ENCODE measurements at places on chromosomes 4 and X.

DNA sequence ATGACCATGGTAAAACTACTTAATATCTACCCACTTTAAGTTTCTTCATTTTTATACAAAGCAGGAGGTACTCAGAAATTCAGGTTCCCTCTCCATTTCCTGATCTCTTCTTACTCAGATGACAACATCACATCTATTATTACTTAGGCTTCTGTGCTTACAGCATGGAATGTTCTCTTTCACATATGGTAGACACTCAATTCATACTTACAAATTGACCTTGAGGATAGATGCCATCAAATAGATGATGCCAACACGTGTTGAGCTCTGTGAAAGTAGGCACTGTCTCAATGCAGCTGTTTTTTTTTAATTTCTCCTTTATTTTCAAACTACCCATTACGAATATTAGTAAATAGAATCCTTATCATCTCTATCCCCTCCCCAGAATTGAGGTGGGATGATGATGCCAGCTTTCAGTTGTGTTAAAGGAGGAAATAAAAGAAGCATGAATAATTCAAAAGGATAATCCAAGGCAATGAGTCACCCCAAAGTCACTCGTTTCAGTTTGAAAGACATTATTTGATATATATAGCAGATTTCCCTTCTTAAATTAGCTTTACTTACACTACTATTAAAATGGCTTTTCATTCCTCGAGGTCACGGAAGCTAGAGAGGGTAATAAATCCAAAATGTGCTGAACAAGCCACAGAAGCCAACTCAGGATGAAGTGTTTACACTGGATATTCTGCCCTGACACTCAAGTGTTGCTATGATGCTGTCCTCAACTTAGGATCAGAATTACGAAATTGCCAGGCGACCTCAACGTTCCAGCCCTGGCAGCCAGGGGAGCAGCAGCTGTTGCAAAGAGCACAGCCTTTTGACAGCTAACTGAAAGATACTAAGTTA, 124.2 kb upstream of the EOLA2 start:
- DNase-seq: no peak

DNA sequence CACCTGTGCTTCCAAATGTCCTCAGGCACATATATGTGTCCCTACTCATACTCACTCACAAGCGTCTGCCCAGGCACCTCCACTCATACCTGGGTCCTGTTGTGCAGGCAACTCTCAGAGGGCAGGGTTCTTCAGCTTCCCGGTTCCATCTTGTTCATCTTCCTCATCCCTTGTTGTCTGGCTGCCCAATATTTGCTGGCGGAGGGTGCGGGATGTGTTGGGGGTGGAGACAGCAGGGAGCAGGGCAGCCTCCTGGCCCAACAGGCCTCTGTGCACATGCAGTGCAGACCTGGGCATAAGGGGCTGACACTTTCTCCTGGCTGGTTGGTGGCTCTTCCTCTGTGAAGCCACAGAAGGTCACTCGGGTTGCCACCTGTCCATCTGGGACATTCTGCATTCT, 32.1 kb downstream of the NBDY start:
- DNase-seq: no peak

DNA sequence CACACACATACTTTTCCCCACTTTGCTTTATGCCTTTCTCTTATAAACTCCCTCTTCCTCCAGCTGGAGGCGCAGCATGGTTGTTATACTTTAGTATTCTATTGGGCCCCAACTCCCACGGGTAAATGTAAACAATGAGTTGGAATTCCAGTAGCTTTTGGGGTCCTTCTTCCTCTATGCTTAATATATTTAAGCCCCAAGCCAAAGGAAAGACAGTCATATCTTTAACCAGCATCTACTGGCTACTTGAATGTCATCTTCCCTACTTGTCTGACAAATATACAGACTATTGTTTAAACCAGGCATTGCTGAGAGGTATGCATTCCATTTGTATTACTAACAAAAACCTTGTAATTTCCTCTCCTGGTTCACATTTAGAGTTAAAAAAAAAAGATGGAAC, 72.9 kb downstream of the WDR19 start:
- no peak for DNase-seq

DNA sequence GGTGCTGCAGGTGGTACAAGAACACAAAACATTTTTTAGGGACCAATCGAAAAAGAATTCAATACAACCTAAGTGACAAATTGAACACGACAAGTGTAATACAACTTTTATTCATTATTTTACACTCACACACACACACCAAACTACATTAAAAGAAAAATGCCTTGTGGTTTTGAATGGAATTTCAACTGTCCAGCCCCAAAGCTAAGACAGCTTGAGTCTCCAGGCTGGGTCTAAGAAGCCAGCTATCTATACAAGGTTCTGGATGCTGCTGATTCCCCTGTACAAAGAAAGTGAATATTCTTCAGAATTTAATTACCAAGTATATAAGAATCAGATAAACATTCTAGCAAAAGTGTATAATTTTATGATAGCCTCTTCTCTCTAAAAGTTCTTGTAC, 118.2 kb downstream of the PPP3CA start:
- DNase-seq: no peak

DNA sequence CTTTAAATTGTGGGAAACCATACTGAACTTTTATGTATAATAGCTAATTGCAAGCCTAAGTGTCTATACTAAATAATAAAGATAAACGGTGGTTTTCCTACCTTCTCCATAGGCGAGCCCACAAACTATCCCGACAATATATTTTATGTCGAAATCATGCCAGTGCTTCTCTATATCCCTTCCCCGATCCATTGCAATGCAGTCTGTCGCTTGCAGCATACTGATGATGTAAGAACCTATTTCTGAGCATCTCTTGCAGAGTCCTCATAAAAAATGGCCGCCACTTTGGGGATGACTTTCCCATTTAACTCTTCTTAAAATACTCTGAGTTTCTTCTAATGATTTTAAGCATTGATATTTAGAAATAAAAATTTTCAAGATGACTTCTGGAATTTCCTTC, 58.1 kb upstream of the TLR3 start:
- no peak for DNase-seq

DNA sequence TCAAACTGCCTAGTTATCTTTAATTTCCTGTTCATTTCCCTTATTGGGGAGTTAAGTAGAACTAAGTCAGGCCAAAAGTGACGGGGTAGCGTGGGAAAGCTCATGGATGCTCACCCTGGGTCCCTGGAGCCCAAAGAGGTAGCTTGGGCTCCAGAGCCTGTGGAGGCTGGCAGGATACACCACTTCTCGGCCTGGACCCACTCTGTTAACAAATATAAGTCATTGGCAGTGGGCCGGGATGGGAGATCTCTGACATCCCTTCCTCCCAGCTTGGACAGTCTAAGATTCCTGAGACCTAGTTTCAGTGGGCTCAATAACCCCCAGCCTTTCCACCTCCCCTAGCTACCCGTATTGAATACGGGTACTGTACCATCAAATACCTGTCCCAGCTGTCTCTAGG, 106.1 kb downstream of the EFNB1 start:
- no peak for DNase-seq

- no peak for DNase-seq
Observed at GRCh38 chrX:10545882-10546281, 74.5 kb downstream of the MID1 start.

GRCh38 chrX:114976292-114976691, 41.1 kb downstream of the IL13RA2 start:
- DNase-seq: no peak

GRCh38 chr4:34365946-34366345, 1878.4 kb downstream of the ARAP2 start:
- DNase-seq: no peak

DNA sequence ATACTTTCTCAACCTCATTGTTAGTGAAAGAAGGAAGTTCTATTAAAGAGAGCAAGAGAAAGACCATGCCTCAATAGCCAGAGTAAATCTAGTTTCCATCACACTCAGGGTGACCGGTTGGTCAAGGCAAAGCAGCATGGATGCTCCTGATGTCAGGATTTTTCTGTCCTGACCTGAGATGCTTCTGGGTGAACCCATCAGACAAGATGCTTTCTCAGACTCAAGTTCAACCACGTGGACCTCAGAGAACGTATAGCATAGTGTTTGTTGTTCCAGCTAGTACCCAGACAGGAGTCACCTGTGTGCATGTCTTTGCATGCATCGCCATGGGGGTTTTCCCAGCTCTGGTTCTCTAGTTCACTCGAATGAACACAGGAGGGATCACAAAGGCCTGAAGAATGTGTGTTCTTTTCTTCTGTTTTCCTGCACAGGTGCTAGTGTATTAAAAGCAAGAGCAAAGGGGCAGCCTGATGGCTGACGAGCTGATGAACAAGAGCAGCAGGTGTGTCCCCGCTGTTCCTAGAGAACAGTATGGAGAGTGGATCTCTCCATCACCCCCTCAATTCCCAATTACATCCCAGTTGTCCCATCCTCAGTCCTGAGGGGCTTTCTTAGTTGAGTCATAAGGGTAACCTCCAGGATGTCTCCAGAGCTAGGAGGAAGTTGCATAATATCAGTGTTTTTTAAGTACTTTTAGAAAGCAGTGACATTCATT, 110.5 kb upstream of the ENPP6 start:
- peak; percentile 15 for DNase-seq

DNA sequence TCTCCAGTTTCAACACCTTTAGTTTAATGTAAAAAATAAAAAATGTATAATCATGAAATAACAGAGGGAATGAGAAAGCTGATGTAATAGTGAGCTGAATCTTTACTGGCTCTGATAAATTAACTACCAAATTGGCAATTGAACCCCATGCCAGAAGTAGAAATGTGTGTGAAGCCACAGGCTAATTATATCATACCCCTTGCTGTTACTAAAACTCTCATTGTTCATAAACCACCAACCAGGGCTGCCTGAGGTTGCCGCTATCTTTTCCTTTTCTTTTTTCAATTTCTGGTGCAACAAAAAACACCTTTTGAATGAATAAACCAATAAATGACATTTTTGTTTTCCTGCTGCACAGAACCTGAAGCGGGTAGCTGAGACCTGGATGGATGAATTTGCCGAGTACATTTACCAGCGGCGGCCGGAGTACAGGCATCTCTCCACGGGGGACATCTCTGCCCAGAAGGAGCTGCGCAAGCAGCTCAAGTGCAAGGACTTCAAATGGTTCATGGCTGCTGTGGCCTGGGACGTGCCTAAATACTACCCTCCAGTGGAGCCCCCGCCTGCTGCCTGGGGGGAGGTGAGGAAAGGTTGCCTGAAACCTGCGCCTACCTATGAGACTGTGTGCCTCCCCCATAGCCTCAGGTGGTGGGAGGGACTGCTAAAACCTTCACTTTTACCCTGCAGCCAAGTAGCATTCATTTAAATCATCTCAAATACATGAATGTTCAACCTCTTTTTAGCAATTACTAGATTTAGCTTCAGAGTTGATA, 216.7 kb upstream of the GALNT7 start:
- DNase-seq: no peak

DNA sequence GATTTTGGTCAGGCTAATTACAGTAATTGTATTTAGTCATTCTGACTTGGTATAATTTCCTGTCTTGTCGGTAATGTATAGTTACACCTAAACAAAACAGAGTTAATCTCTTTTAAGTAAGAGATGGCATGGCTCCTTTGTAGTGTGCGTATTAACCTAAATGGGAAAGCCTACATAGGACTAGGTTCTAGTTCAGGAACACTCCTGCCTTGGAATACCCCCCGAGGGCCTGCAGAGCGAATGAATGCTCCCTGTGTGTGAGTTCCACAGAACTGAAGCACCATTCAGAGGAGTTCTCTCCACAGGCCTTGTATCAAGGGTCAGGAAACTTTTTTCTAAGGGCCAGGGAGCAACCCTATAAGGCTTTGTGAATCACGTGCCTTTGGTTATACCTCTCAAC, 44.9 kb upstream of the STIM2 start:
- DNase-seq: no peak

- DNase-seq: no peak
Observed at GRCh38 chr4:60683357-60683756, 516.8 kb upstream of the ADGRL3 start.

DNA sequence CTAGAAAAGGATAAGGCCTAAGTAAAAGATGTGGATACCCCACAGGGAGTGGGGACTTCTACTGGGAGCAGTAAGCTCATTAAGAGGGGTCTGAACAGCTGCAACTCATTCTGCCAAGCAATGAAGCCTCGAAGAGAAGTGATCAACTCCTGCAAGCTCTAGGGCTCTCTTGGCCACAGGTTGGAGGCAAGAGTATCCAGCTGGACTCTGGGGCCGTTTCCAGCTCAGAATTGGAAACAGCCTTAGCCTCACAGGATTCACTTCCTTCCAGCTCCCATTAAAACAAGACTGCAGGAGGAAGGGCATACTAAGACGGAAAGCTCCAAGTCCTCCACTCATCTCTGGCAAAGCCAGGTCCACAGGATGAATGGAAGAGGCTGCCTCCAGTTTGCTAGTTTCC, 126.3 kb downstream of the ATG4A start:
- DNase-seq: no peak

DNA sequence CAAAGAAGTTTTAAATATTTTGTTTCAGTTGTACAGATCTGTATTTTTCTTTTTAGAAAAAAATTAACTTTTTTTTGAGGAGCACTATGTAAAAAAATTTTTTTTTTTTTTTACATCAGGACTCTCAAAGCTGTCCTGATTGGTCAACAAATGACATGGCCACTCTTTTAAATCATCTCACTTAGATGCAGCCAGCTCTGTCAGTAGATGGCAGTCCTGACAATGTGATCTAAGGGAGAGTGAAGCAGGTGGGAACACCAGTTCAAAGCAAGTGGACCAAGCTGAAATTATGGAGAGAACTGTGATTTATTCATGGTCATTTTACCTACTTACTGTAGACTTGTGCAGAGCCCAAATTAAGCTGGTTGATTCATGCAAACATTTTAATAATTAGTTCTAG, 174.7 kb upstream of the GPRIN3 start:
- DNase-seq: no peak

GRCh38 chrX:147894366-147894963, 17.3 kb upstream of the FMR1 start:
- DNase-seq: no peak

DNA sequence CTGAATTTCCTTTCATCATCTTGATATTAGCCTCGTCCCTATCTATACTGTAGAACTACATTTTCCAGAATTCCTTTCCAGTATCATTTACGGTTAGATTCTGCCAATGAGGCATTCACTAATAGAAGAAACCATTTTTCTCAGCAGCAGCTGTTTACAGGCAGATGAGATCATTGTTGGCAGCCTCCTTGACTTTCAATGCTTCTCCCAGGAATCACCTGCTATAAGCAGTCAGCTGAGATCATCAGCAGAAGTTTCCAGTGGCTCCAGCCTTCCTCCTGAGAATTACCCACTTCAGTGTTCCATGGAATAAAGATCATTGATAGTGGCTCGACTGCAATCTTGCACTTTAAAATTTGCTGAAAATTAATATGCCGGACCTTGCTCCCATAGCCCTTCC, 157.3 kb upstream of the TET2 start:
- DNase-seq: no peak

DNA sequence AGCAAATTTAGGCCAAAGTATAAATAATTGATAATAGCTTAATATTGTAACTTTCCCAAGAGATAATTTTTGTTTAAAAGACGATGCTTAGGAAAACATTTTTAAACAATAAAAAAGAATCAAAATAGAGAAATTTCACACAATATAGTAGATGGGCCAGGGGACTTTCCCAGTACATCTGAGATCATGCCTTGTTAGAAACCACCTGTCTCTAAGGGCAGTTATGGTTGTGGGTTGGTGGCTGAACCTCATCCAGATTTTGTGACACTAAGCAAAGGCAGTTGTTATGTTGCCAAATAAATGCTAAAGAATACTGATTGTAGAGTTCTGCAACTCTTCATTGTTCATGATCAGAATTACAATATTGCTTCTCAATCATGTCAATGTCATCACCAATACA, 270.6 kb downstream of the BANK1 start:
- no peak for DNase-seq
